ENCODE measurements at places on chromosomes 7 and 10. TPM values are rescaled to one million over a fixed set of nuclear protein-coding genes. Genes with fewer than 3 reads are reported as not detected.

CCDC146 gene
- 6.7 TPM for total RNA-seq

ABCC2 gene
- 0.36 TPM for total RNA-seq

TLX1 gene
- total RNA-seq = not detected

GRCh38 chr7:150340024-150340749 is 1.2 kb downstream of the RARRES2 start:
- ATAC-seq = peak; percentile 49

- ATAC-seq = peak; percentile 80
Observed at GRCh38 chr7:100407285-100408180, 21.0 kb downstream of the ZCWPW1 start.

- no peak for ATAC-seq
Observed at GRCh38 chr7:138668229-138668596, 32.9 kb downstream of the SVOPL start.

- peak; percentile 84 for ATAC-seq
Observed at GRCh38 chr7:88322151-88322550, 15.5 kb upstream of the STEAP4 start.

DNA sequence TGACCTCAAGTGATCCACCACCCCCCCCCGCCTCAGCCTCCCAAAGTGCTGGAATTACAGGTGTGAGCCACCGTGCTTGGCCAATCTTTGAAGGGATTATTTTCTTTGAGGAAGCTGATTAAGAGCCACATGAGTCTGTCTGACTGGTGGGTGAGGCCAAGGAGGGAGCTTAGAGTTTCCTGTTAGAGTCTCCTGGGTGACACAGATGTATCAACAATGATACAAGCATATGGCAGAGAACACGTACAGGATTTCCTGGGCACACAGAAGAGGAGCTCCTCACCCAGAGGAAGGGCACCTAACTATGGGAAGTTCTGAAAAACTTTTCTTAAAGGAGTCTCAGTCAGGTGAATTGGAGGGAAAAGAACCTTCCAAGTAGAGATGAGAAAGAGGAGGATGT is 69.4 kb downstream of the GOLGA7B start:
- ATAC-seq = peak; percentile 62

DNA sequence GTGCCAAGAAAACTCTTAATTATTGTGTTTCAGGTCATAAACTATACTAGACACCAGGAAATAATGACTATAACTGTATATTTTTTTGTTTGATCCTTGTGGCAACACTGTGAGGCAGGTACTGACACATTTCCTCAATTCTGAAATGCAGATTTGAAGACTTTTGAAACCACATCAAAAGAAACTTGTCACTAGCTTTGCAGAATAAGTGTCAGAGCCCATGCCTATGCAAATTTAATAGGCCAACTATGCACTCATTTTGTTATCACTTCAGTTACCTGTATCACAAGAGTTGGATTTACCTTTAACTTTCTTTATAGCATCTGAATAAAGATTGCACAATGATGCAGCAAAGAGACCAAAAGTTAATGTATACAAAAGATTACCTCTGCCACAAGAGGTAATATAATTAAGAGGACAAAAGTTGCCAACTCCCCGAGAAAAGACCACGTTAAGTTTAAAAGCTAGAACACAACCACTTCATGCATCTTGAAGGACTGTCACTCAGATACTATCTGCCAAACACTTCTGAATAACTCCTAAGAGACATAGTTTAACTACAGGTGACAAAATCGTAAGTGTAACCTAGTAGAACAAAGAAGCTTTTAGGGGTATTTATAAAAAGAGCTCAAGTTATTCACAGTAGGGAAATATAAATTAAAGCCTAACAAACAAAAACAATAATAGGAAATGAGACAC is 80.5 kb downstream of the ELAPOR2 start:
- no peak for ATAC-seq

- ATAC-seq = no peak
Observed at GRCh38 chr10:120578890-120579289, 121.9 kb downstream of the PLPP4 start.

DNA sequence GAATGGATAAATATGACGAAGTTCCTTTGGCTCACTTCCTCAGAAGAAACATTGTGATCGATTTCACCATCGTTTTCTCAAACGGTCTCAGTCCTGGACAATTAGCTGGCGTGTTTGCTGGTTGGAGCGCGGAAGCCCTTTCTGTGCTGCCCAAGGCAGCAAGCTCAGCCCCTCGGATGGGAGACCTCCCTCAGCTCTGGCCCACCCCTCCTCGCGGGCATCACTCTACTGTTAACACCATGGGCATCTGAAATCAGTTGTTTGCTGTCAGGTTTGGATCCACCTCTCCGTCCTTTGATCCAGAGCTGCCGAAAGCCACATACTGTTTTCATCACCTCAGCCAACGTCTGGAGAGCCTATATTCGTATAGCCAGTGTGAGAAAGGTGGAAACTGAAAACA is 68.2 kb downstream of the C10orf143 start:
- no peak for ATAC-seq

All from esophagus mucosa (tissue), 1 donor.